CD8-positive, alpha-beta memory T cell (primary cell): ENCODE measurements at places on chromosomes 12 and 14. TPM values are rescaled to one million over a fixed set of nuclear protein-coding genes. Genes with fewer than 3 reads are reported as not detected.

The OR6C74 gene
- not detected for polyA plus RNA-seq

The LBHD2 gene
- not detected for polyA plus RNA-seq

GRCh38 chr12:50052964-50053363 lies 4.4 kb upstream of the ASIC1 start:
- no peaks in the 10 kb centered on the region for H3K36me3 ChIP-seq
- no peak for DNase-seq
- no peak overlapping the region for H3K4me3 ChIP-seq

The ESR2 gene
- 0.31 TPM for polyA plus RNA-seq

- H3K36me3 ChIP-seq: peaks cover 5% of the 10 kb centered on the region
- no peak overlapping the region for H3K4me3 ChIP-seq
- peaks cover 7% of the 10 kb centered on the region for H3K4me1 ChIP-seq
- H3K27ac ChIP-seq: no peak overlapping the region
- no peaks in the 10 kb centered on the region for H3K27me3 ChIP-seq
- no peak for DNase-seq
Observed at GRCh38 chr12:124478416-124478815, 89.0 kb downstream of the NCOR2 start.

The TAS2R9 gene
- not detected for polyA plus RNA-seq

DNA sequence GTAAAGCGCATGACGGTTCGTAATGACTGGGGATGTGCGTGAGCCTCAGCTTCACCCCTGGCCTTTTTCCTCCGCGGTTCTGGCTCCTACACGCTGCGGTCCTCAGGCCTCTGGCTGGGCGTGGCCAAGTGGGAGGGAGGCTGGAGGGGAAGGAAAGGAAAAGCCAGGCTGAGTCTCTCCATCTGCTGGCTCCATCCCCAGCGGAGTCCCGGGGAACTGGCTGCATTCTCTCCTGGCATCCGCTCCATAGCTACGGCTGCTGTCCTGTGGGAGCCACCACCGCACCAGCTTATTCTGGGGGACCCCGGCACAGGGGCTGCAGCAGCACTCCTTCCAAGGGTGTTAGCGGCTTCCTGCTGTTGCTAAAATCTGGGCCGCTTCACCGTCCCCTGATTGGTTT lies 68.2 kb upstream of the SLC24A4 start:
- no peaks in the 10 kb centered on the region for H3K4me1 ChIP-seq
- no peak for DNase-seq
- H3K36me3 ChIP-seq: no peaks in the 10 kb centered on the region
- H3K27me3 ChIP-seq: peaks cover 3% of the 10 kb centered on the region
- no peak overlapping the region for H3K27ac ChIP-seq
- H3K4me3 ChIP-seq: no peak overlapping the region

The SERPINA9 gene
- not detected for polyA plus RNA-seq

DNA sequence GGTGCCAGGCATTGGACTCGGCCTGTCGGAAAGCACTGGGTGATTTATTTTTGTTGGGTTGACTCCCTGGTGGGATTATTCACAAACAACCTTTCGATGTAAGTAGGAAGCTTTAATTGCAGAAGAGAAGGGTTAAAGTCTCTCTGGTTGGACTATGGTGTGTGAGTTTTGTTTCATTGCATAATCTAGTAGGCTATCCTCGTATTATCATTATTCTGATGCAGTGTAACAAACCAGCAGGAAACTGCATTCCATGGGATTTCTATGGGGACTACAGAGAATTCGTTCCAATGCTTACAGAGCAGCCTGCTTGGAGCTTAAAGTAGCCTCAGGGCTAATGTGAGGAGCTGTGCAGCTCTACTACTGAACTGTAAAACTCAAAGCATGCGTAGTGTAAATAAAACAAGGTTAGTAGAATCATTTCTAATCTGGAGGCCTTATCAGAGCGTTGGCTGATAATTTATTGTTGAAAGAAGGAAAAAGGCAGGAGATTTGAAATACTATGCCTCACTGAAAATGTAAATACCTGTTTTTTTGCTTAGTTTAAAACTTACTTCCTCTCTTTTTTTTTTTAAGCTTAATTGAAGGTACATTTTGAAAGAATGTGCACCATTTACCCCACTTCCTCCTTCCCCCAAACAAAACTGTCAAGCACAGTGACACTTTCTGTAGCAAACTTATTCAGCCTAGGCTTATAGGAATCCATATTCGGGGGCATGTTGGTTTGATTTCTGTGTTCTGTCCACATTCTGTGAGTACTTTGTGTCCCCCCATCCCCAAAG lies 226.7 kb downstream of the NPAS3 start:
- H3K27me3 ChIP-seq: no peaks in the 10 kb centered on the region
- H3K4me3 ChIP-seq: no peak overlapping the region
- no peak for DNase-seq
- H3K36me3 ChIP-seq: no peaks in the 10 kb centered on the region

GRCh38 chr12:131499160-131499863 lies 211.6 kb upstream of the SFSWAP start:
- no peaks in the 10 kb centered on the region for H3K36me3 ChIP-seq
- H3K27me3 ChIP-seq: no peaks in the 10 kb centered on the region
- no peak overlapping the region for H3K4me3 ChIP-seq
- no peaks in the 10 kb centered on the region for H3K4me1 ChIP-seq
- DNase-seq: no peak
- H3K27ac ChIP-seq: no peak overlapping the region

DNA sequence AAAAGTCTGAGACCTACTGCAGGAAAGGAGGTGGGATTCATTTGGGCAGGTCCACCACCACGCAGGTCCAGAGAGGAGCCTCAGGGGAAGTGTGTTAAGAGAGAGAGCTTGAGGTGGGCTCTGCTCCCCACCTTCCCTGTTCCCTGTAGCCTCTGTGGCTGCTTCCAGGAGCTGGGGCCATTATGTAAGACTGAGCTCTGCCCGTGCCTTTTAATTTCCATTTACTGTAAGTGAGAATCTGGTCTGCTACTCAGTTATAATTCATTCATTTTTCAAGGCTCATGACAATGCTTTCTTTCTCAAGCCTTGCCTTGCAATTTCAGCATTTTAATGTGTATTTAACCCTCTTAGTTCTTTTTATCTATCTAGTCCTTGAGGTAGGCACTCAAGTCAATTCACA lies 8.3 kb downstream of the SLC4A8 start:
- no peaks in the 10 kb centered on the region for H3K4me1 ChIP-seq
- H3K27me3 ChIP-seq: no peaks in the 10 kb centered on the region
- H3K27ac ChIP-seq: no peak overlapping the region

- no peak overlapping the region for H3K4me3 ChIP-seq
- DNase-seq: no peak
- no peaks in the 10 kb centered on the region for H3K27me3 ChIP-seq
- H3K36me3 ChIP-seq: no peaks in the 10 kb centered on the region
Observed at GRCh38 chr12:1167784-1168183, 176.8 kb downstream of the ERC1 start.
